ENCODE measurements at places on chromosomes 7 and 10. TPM values are rescaled to one million over a fixed set of nuclear protein-coding genes. Genes with fewer than 3 reads are reported as not detected.

DNA sequence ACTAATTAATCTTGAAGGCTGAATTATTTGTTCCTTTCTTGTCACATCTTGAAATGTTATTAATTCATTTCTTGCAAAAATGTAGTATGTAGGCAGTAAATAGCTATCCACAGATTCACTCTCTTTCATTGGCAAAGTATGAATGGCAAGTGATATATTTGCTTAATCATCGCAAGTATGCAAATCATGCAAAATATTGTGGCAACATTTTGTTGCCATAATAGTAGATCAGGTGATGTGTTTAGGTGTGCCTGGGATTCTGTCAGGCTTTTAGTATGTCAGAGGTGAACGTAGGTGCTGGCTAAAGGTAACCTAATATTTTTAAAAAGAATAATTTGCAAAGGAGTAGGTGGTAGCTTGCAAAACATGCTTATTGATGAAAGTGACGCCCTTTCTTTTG, 5.9 kb downstream of the MAP3K8 start:
- no peak for DNase-seq

DNA sequence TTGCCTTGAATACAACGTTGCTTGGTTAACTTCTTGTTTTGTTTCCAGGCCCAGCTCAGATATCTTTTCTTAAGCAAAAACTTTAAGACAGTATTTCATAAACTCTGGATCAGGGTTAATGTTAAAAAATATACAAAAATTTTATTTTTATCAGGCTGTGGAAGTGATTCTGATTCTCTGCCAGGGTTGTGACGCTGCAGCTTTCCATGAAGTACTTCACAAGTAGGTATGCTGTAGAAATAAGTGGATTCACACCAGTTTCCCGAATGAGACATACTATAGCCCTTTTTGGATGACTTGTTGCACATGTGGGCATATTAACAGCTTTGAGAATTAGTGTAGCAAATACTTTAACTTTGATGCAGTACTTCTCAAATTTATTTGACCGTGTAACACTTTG, 70.1 kb downstream of the CDK14 start:
- no peak for DNase-seq

GRCh38 chr7:132941905-132942304, 140.0 kb downstream of the CHCHD3 start:
- DNase-seq = no peak

DNA sequence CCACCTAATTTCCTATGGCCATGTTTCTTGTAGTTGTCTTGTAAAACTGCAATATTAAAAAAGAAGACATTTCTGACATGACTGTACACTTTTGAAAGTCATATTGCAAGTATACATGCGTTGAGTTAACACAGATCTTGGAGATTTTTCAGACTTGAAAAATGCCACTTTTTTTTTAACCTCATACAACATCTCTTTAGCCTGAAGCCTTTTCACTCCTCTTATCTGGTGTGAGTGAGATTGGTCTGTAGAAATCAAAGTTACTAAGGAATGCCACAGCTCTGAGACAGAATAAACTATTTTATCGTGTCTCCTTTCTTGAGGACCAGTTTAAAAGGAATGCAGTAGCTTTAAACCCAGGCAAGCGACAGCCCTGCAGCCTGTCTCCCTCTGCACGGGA, 43.9 kb upstream of the NEUROD6 start:
- DNase-seq = no peak

- DNase-seq = no peak
Measured at GRCh38 chr10:84925495-84925894, 597.1 kb downstream of the CCSER2 start.

- DNase-seq = no peak
Measured at GRCh38 chr10:2145926-2146478, 408.7 kb upstream of the ADARB2 start.

DNA sequence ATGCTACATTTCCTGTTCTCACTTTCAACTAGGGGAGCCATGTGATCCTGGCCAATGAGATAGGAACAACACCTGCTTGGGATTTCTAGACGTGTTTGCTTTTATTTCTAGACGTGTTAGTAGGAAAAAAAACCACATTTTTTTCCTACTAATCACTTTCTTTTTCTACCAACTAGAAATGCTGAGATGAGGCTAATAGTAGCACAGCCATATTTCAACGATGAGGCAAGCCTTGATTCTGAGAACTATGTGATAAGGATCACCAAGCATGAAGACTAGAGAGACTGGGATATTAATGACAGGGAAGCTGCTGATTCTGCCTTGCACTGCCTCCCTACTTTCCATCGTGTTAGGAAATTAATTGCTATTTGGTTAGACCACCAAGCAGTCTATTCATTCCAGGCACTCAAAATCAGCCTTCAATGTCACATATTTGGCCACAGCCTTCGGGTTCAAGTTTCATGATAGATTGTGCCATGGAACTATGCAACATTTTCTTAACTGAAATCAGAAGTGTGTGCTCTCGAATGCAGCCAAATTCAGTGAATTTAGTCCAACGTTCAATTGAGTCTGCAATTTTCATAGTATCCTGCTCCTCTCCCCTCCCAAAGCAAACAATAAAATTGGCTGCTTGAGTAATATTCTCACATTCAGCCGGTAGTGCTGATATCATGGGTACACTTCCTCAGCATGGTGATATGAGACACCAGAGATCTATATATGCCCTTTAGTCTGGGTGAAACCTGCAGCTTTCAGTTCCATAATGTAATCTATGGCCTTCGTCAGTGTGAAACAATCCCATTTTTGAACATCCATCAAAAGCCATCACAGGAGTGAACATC, 98.1 kb downstream of the GPR37 start:
- DNase-seq = peak; percentile 30

DNA sequence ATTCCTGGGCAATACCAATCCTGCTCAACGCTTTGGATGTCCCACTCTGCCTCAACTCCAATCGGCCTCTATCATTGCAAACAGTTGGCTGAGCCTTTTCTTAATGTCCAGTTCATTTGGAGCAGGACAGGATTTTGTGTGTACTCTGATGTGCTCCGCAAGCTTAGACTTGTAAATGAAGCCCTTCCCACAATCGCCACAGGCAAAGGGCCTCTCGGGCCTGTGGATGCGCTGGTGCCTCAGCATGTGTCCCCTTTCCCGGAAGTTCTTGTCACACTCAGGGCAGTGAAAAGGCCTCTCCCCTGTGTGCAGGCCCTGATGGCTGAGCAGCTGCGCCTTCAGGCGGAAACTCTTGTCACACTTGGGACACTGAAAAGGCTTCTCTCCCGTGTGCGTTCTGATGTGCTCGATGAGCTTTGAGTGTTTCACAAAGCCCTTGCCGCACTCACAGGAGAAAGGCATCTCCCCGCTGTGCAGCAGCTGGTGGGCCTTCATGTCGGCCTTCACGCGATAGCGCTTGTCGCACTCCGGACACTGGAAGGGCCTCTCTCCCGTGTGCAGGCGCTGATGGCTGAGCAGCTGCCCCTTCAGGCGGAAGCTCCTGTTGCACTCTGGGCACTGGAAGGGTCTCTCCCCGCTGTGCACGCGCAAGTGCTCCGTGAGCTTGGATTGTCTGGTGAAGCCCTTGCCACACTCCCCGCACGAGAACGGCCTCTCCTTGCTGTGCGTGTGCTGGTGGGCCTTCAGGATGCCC, 20.0 kb downstream of the ZNF786 start:
- DNase-seq = no peak

- peak; percentile 98 for DNase-seq
Measured at GRCh38 chr10:110210674-110211464, 3.5 kb downstream of the MXI1 start.

GRCh38 chr10:50739618-50740292, at the start of gene ASAH2B:
ASAH2B (plus strand) TSS chr10:50739936; CDS start chr10:50745131, 5,195 bp downstream.
- peak; percentile 56 for DNase-seq

- peak; percentile 19 for DNase-seq
Measured at GRCh38 chr7:157010588-157011332, at the start of gene MNX1. MNX1 (minus strand) TSS chr7:157010663; CDS start chr7:157010350, 313 bp downstream.

GRCh38 chr10:52353205-52353604, 39.1 kb downstream of the DKK1 start:
- DNase-seq = no peak

GRCh38 chr10:32130788-32131187, 74.6 kb upstream of the KIF5B start:
- no peak for DNase-seq

- DNase-seq = no peak
Measured at GRCh38 chr10:44979281-44980191, 927 bp upstream of the DEPP1 start.

- no peak for DNase-seq
Measured at GRCh38 chr7:9453521-9453920, 1020.1 kb downstream of the NXPH1 start.

DNA sequence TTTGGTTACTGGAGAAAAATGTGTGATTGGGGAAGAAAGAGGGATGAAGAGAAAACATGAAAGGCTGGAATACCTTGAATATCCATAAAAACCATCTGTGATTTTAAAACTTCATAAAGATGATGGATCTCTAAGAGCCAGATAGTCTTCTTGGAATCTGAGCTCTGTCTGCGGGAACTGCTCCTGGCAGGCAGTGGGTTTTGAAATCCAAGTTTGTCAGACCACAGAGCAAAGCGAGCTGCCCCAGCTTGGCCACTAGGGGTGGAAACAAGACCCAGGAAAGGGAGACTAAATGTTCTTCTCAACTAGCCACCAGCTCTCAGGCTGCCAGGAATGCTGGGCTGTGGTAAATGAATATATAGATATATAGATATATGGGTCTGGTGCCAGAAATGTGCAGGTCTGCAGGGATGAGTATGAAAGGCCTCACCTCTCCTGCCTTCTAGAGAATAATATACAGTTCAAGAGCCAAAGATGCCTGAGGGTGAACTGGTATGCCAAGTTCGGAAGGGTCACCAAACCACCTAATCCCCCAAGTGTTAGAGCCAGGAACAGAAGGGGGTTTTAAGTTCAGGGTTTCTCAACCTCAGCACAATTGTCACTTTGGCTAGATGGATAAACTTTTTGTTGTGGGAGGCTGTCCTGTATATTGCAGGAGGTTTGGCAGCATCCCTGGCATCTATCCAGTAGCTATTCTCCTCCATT, 208.8 kb downstream of the KCNMA1 start:
- peak; percentile 67 for DNase-seq

GRCh38 chr7:73704640-73705550, 14.6 kb downstream of the STX1A start:
- no peak for DNase-seq

- peak; percentile 98 for DNase-seq
Measured at GRCh38 chr10:105041956-105042355, 400.9 kb downstream of the SORCS3 start.

DNA sequence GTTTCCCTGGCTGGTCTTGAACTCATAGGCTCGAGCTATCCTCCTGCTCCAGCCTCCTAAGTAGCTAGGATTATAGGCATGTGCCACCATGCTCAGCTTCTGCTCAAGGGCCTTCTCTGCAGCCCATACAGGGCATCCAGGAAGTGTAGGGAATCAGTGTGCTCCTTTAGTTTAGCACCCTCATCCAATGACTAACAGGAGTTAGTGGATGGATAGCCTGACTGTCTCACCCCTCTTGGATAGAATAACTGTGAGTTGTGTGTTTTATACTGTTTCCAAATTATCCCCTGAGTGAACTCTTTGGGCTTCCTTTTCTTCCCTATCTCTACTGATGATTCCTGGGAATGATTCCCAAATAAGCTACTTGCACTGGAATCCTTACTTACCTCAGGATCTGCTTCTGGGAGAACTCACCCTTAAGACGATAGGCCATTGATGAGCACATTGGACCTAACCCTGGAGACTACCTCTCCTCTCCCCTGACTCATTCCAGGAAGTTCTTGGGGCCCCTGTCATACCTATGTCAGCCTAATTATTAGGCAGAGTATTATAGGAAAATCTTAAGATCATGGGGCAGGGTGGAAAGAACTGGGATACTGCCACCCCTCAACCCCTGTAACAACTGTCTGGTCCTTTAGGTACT, 18.5 kb downstream of the STRIP2 start:
- no peak for DNase-seq

- no peak for DNase-seq
Measured at GRCh38 chr10:75572478-75572877, 141.1 kb downstream of the LRMDA start.

- peak; percentile 73 for DNase-seq
Measured at GRCh38 chr10:95792874-95793285, 36.9 kb downstream of the ENTPD1 start.

GRCh38 chr7:17369691-17370426, 71.4 kb downstream of the AHR start:
- peak; percentile 93 for DNase-seq

DNA sequence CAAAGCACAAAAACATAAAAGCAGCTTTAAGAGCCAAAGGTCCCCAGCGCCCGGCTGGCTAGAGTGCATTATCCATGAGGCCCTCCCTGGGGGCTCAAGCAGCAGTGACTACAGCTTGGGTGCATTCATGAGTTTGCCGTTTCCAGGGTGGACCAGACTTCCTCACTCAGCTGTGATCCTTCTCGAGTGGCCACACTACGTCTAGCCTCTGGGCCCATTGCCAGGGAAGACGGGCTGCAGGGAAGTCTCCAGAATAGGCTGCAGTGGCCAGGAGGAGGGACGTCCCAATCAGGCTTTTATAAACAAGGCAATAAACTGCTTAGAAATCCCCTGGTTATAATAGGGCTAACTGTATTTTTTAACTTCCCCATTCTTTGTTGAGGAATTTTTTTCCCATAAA, 89.4 kb upstream of the C1QL3 start:
- no peak for DNase-seq

GRCh38 chr7:112086496-112087254, 119.5 kb downstream of the DOCK4 start:
- peak; percentile 78 for DNase-seq

DNA sequence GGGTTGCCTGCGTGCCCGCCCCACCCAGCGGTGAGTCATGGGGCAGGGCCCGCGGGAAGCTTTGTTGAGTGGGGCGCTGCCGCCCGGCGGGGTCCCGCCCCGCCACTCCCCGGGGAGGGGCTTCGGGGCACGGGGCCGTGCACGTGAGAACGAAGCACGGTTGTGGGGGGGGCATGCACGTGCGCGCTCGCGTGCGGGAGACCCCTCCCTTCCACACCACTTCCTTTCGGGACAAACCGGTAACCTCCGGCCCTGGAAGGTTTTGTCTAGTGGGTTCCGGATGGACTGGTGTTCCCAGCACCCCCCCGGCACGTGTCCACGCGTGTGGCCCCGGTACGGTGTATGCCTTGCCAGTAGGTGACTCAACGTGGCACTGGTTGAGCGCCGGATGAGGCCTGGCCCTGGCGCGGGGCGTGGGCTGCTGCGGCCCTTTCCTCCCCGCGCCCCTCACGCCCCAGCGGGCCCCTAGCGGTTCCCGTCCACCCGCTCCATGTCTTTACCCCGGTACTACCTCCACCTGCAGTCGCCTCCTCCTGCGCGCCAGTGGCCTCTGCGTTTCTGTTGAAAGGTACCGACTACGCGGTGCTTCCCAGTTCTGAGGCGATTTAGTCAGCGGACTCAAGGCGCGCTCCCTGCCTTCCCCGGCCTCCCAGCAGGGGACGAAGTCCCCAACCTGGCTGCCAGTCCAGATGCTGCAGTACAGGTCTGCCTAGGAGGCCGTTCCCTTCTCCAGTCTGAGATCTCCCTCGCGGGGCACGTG, 3.1 kb downstream of the ADIRF start:
- peak; percentile 59 for DNase-seq

ADRB1 gene
- total RNA-seq = not detected

CTAGE4 gene
- total RNA-seq = 17.4 TPM

CACNB2 gene
- not detected for total RNA-seq
